Eye (tissue), 1 donor: ENCODE measurements at places on chromosomes 2 and 18.

- DNase-seq: no peak
Measured at GRCh38 chr2:140990416-140990815, 1140.4 kb downstream of the LRP1B start.

- no peak for DNase-seq
Measured at GRCh38 chr2:79082987-79083386, 4.8 kb downstream of the REG1B start.

DNA sequence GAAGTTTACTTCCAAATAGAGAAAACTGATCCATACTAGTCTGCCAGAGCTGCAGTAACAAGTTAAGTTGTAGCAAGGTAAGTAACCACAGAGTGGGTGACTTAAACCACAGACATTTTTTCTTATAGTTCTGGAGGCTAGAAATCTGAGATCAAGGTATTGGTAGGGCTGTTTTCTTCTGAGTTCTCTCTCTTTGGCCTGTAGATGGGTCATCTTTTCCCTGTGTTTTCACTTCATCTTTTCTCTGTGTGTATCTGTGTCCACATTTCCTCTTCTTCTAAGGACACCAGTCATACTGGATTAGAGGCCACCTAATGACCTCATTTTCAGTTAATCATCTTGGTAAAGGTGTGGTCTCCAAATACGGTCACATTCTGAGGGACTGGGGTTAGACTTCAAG, 142.9 kb upstream of the MEX3C start:
- DNase-seq: no peak

GRCh38 chr2:239966029-239966852, 58.9 kb downstream of the NDUFA10 start:
- DNase-seq: no peak

DNA sequence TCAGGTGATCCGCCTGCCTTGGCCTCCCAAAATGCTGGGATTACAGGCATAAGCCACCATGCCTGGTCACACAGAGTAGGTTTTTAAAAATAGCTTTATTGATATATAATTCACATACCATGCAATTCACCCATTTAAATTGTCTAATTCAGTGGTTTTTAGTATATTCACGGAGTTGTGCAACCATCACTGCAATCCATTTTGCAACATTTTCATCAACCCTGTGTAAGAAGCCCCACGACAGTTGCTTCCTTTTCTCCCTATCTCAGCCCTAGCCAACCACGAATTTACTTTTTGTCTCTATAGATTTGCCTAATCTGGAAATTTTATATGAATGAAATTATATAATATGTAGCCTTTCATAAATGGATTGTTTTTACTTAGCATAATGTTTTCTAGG, 266.4 kb downstream of the NAPG start:
- no peak for DNase-seq

DNA sequence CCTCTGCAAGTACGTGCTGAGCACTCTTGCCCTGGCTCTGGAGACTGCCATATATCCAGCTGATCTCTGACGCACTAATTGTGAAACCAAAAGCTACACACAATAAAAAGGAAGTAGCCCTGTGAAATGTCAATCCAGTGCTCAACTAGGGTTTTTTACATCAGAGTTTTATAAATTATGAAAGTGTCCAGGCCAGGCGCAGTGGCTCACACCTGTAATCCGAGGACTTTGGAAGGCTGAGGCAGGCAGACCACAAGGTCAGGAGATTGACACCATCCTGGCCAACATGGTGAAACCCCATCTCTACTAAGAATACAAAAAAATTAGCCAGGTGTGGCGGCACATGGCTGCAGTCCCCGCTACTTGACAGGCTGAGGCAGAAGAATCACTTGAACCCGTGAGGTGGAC, 24.5 kb upstream of the PEX13 start:
- no peak for DNase-seq

- no peak for DNase-seq
Measured at GRCh38 chr2:106073678-106074406, 120.3 kb downstream of the UXS1 start.

- peak; percentile 45 for DNase-seq
Measured at GRCh38 chr2:236769981-236770671, 200.5 kb downstream of the ACKR3 start.

GRCh38 chr2:1800716-1801388, 56.5 kb upstream of the PXDN start:
- DNase-seq: no peak

- DNase-seq: peak; percentile 56
Measured at GRCh38 chr2:59804732-59805131, 748.7 kb downstream of the BCL11A start.
